ENCODE measurements at places on chromosomes 6 and 20. TPM values are rescaled to one million over a fixed set of nuclear protein-coding genes. Genes with fewer than 3 reads are reported as not detected.

EEF1A2 gene
- 139 TPM for total RNA-seq

KHDC1 gene
- total RNA-seq = 4.5 TPM

ARMC12 gene
- 0.23 TPM for total RNA-seq

RIPOR2 gene
- total RNA-seq = 18.2 TPM

PEX7 gene
- 19.3 TPM for total RNA-seq
